ENCODE measurements at places on chromosomes 16 and 17.

- H3K27me3 ChIP-seq = peaks cover 13% of the 10 kb centered on the region
- peaks cover 5% of the 10 kb centered on the region for H3K4me1 ChIP-seq
- no peak overlapping the region for H3K27ac ChIP-seq
- DNase-seq = no peak
- H3K4me3 ChIP-seq = no peak overlapping the region
Observed at GRCh38 chr16:26015776-26016175, 324.0 kb downstream of the HS3ST4 start.

DNA sequence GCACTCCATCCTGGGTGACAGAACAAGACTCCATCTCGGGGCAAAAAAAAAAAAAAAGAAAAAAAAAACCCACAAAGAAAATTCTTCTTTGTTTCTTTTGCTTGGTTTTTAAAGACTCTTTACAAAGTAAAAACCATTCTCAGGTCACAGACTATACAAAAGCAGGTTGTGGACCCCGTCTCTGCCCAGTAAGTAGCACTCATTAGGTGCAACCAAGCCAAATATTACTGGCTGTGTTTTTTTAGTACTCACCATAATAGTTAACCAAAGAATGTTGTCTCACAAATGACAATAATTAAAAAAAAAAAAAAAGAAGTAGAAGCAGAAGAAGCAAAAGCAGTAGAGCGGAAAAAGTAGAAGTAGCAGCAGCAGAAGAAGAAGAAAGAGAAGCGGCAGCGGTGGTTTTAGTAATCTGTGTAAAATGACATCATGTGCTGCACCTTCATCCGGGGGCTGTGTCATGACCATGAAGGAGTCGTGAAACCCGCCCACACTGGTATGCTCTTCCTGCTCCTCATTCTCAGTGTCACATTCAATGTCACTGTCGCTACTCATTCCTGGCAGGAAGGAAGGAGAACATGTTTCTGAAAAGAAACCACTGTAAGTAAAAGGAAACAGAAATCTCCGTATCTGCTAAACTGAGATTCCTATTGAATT, 105.4 kb downstream of the TRIM37 start:
- H3K4me3 ChIP-seq = peak overlapping the region; percentile 45
- H3K27ac ChIP-seq = peak overlapping the region; percentile 96
- no peak for DNase-seq
- H3K27me3 ChIP-seq = no peaks in the 10 kb centered on the region
- peaks cover 16% of the 10 kb centered on the region for H3K36me3 ChIP-seq

DNA sequence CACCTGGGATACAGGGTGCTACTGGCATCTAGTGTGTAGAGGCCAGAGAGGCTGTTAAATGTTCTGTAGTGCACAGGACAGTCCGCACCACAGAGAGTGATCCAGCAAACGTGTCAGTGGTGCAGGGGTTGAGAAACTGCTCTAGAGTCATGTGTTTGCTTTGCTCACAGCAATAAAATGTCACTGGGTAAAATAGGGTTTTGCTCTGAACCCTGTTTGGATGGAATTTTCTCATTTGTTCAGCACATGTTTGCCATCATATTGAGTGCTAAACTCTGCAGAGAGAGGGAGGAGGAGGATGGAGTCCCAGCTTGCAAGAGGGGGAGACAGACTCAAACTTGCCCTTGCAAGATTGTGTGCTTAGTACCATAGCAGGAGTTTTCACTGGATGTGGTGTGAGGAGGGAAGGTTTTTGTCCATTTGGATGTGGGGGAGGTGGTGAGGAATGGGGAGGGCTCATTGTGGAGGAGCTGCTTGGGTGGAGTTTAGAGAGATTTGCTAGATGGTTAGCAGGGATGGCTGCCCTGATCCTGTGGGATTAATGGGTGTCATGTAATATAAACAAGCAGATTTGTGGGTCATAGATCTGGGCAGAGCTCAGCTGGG, 11.8 kb downstream of the PLCG2 start:
- no peak overlapping the region for H3K27ac ChIP-seq
- H3K4me1 ChIP-seq = peaks cover 13% of the 10 kb centered on the region

DNA sequence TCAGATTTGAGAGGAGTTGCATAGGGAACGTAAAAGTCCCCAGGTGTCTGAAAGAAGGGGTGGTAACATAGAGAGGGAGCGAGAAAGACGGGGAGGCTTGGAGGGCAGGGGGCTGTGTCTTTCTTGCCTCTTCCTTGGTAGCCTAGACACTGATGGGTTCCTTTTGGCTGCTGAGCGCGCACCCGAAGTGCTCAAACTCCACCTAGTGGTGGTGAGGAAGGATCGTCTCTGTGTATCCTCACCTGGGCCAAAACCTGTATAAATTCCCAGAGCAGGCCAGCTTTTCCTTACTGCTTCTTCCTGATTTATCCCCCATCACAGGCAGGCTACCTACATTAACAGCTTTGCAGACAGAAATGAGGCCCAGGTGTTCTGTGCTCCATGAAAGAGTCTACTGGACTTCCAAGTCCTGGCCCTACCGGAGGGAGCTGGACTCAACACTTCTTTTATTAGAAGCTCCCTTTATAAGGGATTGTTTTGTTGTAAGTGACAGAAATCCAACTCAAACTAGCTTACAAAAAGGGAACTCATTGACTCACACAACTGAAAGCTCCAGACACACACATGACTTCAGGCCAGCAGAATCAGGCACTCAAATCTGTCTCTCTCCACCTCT, 5.5 kb upstream of the SLC25A35 start:
- DNase-seq = no peak
- no peaks in the 10 kb centered on the region for H3K36me3 ChIP-seq
- H3K27ac ChIP-seq = no peak overlapping the region
- H3K4me3 ChIP-seq = no peak overlapping the region

- peaks cover 69% of the 10 kb centered on the region for H3K27me3 ChIP-seq
- no peaks in the 10 kb centered on the region for H3K36me3 ChIP-seq
- H3K27ac ChIP-seq = no peak overlapping the region
- H3K4me1 ChIP-seq = peaks cover 1% of the 10 kb centered on the region
- H3K4me3 ChIP-seq = peak overlapping the region; percentile 31
Observed at GRCh38 chr16:89574681-89575246, 794 bp upstream of the CPNE7 start.

DNA sequence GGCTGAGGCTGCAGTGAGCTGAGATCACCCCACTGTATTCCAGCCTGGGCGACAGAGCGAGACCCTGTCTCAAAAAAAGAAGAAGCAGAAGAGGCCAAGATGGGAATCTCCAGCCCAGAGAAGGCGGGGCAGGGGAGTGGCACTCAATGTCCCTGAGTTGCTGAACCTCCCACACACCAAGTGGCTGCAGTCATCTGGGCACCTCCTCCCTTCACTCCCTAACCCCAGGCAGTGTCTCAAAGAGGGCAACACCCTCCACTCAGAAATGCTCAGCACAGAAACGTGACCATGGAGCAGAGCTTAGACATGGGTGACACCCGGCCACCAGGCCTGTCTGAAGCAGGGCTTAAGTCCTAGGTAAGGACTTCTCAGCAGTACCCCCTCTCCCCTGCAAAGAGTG, 36.3 kb upstream of the BCAR1 start:
- H3K4me3 ChIP-seq = no peak overlapping the region
- H3K4me1 ChIP-seq = peaks cover 5% of the 10 kb centered on the region
- peaks cover 28% of the 10 kb centered on the region for H3K36me3 ChIP-seq

GRCh38 chr16:64153718-64154117, 968.1 kb downstream of the CDH11 start:
- H3K36me3 ChIP-seq = no peaks in the 10 kb centered on the region
- no peak for DNase-seq
- H3K4me3 ChIP-seq = no peak overlapping the region
- H3K4me1 ChIP-seq = no peaks in the 10 kb centered on the region
